ENCODE measurements at places on chromosomes 13 and 19.
A peak's percentile ranks its signal among the peaks of the same experiment; 100 is the strongest.

DNA sequence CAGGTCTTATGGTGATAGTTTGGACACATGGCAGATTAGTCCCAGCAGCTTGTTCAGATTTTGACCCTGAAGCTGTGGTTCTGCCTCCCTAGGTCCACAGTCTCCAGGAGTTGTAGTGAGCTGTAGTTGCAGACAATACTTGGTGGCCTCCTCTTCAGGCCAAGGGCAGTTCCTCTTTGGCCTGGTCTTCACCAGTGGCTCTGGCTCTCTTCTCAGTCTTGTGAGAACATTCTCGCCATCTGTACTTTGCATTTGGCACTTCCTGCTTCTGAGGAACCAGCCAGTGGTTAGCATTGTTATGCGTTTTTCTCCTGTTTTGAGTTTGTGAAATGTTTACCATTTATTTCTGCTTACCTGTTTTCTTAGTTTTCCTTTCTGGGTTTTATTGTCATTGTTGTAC, 40.7 kb downstream of the PCCA start:
- no peak for DNase-seq

DNA sequence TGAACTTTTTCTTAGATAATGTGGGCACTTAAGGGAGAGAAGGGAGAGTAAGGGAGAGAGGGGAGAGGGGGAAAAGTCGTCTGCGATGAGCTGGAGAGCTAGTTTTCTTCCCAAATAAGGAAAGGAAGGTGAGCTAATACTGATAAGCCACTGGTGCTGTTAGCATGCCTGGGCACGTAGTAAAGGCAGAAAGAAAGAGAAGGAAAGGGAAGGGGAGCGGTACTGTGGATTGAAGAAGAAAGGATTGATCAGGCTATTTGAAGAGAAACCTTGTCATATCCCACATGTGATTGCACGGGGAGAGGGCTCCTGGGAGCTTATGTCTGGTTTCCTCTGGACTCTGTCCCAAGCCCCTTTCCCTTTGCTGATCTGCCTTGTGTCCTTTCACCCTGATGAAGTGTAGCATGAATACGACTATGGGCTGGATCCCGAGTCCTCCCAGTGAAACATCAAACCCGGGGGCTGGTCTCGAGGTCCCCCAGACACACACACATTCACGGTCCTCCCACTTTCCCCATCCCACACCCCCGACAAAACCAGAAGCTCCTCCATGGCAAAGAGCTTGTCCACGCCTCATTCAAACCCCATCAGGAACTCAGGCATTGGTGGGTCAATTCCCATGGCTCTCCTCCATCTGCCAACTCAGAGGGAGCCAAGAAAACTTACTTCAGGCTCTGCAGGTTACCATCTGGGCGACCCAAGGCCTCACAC, 30.6 kb downstream of the NLRP13 start:
- no peak for DNase-seq

GRCh38 chr19:3470500-3471128, 9.7 kb downstream of the SMIM24 start:
- DNase-seq: no peak

- DNase-seq: no peak
Observed at GRCh38 chr13:78436311-78436710, 167.0 kb downstream of the POU4F1 start.

DNA sequence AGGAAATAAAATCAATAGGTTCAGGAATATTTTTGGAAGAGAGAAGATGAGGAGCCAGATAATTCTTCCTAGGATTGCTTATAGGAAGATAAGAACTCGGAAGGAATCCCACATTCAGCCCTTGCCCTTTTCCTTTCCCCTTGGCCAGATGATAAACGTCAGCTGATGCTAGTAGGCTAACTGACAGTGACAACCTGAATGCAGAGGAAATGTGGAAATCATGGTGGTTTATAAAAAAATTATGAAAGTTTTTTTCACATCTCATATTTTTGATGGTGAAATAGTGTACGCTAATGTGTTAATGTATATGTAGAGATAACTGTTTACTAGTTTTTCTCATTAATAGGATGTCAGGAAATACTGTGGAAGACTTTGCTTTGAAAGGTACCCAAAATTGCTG, 56.9 kb downstream of the EDNRB start:
- no peak for DNase-seq

DNA sequence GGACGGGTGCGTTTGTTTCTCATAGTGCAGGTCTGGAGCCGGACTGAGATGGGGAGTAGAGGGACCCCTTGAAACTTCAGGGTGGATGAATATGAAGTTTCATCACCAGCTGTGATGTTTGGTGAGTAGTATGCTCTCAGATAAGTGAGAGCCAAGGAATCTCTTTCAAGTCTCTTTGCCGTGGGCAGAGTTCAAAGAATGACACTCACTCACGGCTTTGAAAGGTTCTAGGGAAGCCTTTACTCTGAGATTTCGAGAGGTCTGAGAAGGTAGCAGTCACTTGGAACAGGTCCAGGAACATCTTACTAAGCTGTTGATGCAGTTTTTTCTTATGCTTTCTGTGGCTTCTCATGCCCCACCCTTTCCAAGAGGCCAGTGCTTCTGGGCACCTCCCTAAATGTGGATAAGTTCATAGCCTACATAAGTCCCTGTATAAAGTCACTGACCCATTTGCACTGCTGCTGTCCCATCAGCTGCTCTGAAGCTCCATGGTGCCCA, at the start of gene IGFL2:
TSS of gene IGFL2 (plus strand) at position 448 of the 498 bp plus-strand sequence. CDS start at position 489, 41 bp downstream.
- peak; percentile 2 for DNase-seq

DNA sequence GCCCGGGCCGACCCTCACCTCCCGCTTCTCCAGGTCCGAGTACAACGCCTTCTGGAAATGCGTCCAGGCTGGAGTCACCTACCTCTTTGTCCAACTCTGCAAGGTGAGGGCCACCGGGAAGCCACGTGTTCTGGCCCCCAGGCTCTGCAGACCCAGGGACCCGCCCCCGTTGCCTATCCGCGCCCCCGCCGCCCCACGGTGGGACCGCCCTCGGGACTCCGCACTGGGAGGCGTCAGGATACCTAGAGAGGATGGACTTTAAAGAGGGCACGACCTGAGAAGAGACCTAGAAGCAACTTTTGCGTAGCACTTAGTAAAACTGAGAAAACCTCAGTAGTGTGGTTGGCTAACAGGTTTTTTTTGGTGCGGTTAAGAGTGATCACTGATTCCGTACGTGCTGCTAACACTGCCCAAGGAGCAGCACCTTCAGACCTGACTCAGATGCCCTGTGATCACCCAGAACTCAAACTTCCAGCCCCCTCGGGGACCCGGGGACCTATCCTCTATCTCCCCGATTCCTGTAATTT, 492 bp downstream of the TMEM147 start:
- DNase-seq: no peak

DNA sequence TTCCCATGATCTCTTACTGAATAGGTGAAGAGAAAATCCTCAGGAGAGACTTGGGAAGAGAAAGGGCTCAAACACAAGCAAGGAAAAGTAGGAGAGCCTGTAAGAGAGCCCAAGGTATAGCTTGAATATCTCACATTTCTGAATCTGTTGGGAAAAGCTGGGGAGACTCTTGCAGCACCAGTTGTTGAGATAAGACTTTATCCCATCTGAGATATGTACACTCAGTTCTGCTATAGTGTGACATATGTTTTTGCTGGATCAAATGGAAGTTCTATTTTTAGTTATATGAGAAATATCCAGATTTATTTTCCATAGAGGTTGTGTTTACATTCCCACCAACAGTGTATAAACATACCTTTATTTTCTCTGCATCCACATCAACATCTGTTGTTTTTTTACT, 246.1 kb downstream of the NDFIP2 start:
- DNase-seq: no peak

- DNase-seq: no peak
Observed at GRCh38 chr13:39586958-39587605, 15.9 kb downstream of the LHFPL6 start.

DNA sequence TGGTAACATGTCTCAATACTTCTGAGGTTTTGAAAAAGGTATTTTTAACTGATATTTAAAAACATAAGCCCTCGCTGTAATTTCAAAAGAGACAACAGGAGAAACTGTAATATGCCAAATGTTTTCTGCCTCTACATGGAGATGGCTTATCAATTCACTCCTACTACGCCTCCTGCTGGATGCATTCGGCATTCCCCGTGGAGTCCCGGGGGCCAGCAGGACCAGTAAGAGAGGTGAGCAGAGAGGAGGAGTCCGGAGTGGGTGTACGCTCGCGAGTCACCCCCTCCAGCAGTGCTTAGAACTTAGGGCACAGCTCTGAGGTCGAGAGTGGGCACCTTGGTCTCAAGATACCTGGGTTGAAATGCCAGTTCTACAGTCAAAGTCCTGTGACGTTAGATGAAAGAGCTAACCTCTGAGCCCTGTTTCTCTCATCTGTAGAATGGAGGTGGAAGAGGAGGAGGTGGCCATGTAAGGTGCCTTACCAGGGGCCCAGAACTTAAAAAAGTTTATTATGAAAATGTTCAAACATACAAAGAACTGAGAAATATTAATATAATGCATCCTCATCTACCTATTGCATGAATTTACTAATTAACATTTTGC, 110.2 kb downstream of the STK24 start:
- DNase-seq: peak; percentile 61

GRCh38 chr13:21429211-21429610, 29.9 kb downstream of the ZDHHC20 start:
- DNase-seq: no peak

GRCh38 chr13:98144801-98145350, 2.0 kb downstream of the FARP1 start:
- peak; percentile 60 for DNase-seq

DNA sequence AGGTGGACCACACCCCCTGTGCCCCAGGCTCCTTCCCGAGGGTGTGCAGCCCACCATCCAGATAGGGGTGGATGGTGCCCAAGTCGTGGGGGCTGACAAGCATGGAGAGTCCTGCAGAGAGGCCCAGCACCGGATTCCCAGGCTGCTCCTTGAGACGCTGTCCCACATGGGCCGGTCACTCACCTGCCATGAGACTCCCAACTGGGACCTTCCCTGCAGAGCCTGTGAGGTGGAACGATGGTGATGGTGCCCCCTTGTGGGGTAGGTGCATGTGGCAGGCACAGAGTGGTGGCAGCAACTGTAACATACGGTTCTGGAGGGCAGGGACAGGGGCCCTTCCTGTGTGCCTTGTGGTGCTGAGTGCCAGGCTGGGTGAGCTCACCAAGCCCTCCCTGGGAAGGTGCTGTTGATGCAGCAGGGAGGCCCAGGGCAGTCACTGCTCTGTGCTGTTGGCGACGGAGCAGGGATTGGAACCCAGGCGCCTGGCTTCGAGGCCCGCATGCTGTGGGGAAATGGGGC, 33.1 kb downstream of the PPP1R37 start:
- DNase-seq: peak; percentile 37

GRCh38 chr13:99418103-99418842, 83.0 kb upstream of the TM9SF2 start:
- no peak for DNase-seq

- no peak for DNase-seq
Observed at GRCh38 chr19:19938449-19938848, 37.7 kb downstream of the ZNF93 start.

DNA sequence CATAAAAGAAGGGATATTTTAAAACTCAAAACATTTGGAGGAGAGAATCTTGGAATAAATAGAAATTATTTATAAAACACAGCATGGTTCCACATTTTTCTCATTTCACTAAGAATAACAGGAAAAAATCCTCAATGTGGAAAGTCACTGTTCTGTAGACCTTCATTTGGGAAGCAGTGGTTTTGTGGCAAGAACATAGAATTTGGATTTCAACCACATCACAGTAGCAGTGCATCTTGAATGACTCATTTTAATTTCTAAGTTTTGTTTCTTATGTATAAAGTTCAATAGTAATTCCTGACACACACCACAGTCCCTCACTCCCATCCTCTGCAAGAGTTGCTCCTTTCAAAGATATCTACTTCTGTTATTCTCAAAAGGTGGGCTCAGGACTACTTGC, 264.0 kb downstream of the ENOX1 start:
- peak; percentile 87 for DNase-seq

DNA sequence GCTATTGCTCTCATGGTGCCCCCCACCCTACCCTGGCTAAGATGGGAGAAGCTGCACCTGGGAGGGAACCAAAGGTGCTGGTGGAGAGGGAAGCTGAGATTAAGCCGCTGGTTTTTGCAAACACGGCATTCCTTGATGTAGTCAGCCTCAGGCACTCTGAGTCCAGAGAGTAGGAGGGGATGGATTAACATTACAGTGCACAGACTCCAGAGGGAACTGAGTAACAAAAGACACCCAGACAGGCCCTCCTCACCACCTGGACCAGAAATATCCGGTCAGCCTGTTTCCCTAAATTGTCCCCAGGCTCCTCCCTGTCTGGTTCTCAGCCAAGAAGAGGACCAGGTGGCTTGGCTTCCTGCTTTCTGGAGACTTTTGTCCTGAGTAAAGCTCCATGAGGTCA, 28.9 kb upstream of the PABPC3 start:
- no peak for DNase-seq

- no peak for DNase-seq
Observed at GRCh38 chr13:100336795-100337516, 248.1 kb downstream of the PCCA start.

GRCh38 chr13:109481040-109481439, 305.3 kb downstream of the IRS2 start:
- DNase-seq: peak; percentile 75

- DNase-seq: no peak
Observed at GRCh38 chr13:113147206-113147605, 11.2 kb upstream of the PROZ start.

GRCh38 chr19:21569494-21569865, 64.1 kb downstream of the ZNF429 start:
- no peak for DNase-seq

- no peak for DNase-seq
Observed at GRCh38 chr13:107548338-107548737, 667.0 kb downstream of the LIG4 start.

- DNase-seq: no peak
Observed at GRCh38 chr13:114035186-114035582, 61.3 kb upstream of the C13orf46 start.

GRCh38 chr19:8352134-8352827, 9.2 kb upstream of the KANK3 start:
- DNase-seq: no peak

GRCh38 chr13:24385902-24386301, 76.5 kb downstream of the C1QTNF9 start:
- no peak for DNase-seq

DNA sequence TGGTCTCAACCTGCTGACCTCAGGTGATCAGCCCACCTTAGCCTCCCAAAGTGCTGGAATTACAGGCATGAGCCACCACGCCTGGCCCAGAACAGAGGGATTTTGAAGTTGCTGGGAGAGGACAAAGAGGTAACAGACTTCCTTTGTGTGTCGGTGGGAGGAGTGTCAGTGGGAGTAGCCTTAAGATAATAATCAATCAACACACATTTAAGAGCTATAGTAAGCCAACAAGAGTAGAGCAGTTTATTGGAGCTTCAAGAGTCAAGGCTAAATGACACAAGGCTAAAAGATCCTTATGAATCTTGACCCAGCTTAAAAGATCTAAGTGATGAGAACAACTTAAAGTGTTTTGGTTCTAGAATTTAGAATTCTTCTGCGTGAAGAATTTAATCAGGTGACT, 47.3 kb upstream of the NBEA start:
- DNase-seq: no peak

DNA sequence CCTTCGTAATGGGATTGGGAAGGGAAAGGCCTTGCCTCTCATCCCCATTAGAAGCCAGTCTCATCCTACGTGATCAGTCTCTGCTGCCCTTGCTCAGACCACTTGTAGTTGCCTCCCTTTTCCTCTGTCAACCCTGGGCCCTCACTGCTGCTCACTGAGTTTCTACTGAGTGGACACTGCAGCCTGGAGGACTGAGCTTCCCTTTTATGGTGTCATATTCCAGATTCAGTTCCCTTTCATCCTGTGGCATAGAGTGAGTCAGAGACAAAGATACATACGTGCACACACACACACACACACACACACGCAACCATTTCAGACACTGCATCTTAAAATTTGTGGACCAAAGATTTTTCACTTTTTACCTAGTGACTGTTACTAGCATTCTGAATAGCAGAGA, 56.6 kb downstream of the COG3 start:
- DNase-seq: peak; percentile 77

Data from astrocyte of the spinal cord (primary cell).